ENCODE measurements at places on chromosomes 2 and 18.

GRCh38 chr2:217671871-217672270 lies 330.9 kb downstream of the TNS1 start:
- no peak for DNase-seq

DNA sequence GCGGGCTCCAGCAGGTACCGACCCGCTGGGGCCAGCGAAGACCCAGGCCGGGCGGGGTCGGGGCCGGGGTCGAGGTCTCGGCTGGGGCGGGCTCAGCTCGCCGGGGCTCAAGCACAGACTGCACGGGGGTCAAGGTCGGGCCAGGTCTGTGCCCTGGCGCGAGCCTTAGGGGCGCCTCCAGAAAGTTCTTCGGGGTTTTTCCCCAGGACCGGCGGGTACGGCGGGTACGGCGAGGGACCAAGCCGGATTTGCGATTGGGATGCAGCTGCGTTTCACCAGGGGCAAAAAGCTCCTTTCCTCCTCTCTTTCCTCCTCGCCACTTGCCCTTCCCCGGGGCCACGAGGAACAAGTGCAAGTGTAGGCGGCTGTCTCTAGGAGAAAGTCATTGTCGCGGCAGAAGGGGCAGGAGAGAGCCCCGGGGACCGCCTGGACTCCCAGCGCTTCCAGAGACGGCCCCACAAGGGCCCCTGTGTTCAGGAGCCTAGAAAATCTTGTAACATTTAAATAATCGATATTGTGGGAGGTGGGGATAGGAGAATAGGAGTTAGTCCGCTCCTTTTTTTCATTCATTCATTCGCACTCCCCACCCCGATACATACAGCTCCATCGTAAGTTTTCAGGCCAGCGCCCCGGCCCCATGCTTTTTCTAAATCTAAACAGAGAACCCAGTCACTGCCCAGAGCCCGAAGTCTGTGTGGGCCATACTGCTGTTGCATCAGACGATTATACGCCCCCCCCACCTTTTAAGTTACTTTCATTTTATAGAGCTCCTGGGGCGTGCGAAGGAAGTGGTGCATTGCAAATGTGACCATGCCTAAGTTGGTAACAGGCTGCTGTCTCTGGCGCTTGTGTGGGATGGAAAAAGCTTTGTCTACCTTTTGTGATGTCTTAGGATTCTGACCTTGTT lies 679 bp downstream of the PMAIP1 start:
- DNase-seq = peak; percentile 27

DNA sequence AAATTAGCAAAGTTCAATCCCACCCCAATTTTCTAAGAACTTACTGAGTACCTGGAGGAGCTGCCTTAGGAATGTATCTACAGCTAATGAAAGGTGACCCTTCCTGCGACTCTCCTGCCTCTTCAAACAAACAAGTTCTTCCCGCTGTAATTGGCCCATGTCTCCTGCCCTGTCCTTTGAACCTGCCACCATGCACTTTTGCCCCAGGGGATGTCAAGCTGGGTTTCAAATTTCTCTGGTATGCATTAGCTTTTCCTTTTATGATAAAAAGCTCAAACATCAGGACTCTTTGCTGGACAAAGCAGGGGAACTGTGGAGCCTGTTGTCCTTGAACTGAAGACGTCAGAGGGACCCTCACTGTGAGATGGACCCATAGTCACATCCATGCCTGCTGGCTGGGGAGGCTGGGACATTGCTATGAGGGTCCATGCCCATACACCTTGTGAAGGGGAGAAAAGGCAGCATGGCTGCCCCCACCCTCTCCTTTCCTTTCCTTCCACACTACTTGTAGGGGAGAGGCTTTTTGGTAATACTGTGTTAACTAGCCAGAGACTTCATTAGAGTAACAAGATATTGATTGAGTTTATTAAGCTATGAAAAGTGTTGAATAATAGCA lies 210.7 kb upstream of the COPS8 start:
- DNase-seq = no peak

DNA sequence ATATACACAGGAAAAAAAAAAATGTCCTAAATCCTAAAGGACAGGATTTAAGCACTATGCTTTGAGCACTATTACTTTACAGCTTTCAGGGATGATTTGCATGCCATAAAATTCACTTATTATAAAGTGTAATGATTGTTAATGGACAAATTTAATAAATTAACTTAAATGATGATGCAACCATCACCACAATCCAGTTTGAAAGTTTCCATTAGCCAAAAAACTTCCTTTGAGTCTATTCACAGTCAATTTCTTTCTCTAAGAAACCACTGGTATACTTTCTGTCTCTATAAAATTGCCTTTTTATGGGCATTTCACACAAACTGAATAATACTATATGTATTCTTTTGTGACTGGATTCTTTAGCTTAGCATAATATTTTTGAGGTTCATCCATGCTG lies 111.1 kb upstream of the RIOK3 start:
- DNase-seq = no peak

DNA sequence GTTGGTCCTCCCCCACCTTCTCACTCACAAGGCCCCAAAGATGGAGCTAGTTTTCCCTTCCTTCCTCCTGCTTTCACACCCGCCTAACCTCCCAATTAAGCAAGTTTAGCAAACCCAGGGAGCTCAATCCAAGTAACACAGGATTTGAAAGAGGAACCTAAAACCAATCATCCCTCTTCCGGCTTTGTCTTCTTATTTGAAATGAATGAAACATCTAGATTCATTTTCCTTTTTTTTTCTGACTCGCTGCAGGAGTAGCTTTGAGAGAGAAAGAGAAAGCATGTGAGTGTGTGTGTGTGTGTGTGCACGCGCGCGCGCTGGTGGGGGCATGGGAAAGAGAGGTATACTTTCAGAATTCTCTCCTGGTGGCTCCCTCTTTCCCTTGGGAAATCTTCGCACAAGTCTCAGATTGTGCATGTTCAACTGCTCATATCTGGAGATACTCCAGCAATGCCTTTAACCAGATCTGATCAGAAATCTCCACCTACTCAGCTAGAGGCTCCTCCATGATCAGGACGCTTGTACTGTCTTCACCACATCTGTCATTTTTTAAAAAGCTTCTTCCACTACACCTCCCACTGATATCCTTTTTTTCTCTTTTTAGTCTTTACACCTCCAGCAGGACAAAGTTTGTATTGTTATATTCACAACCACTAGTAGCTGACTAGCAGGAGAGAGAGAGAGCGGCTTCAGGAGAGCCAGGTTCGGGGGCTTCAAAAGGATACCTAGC lies 1.7 kb downstream of the SLC8A1 start:
- DNase-seq = no peak

DNA sequence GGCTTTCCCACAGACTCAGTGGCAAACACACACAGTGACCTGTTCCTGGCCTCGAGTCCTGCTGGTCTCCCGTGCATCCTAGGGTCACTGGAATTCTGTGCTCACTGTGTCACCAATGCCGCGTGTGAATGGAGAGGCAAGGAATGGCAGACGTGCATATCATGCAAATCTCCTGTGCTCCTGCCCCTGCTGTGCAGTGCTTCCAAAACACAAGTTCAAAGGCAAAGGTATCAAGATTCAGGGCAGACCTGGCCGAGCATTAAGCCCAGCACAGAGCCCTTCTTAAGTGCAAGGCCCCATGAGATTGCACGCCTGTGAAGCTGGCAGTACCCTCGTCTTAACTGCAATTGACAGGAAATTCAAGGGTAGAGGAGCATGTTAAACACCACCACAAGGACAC lies 129.1 kb downstream of the NDUFA10 start:
- no peak for DNase-seq

GRCh38 chr2:197294260-197294659 lies 16.3 kb downstream of the ANKRD44 start:
- DNase-seq = no peak

All from stimulated activated CD8-positive, alpha-beta memory T cell treated with anti-CD3 and anti-CD28 coated beads, Interleukin-7, amount 100 ng/mL, for 1 hour (primary cell).